ENCODE measurements at places on chromosomes 12 and 14. TPM values are rescaled to one million over a fixed set of nuclear protein-coding genes. Genes with fewer than 3 reads are reported as not detected.

The TAS2R30 gene
- total RNA-seq: 4.2 TPM

The CIROP gene
- total RNA-seq: not detected

The LMNTD1 gene
- total RNA-seq: not detected

The LHX5 gene
- not detected for total RNA-seq

The NINJ2 gene
- total RNA-seq: 16.0 TPM

The ANKRD33 gene
- total RNA-seq: not detected

The KRT2 gene
- 0.20 TPM for total RNA-seq

The PLEKHG7 gene
- total RNA-seq: not detected
